Tracheal epithelial cell (primary cell): ENCODE measurements at places on chromosomes 2 and 18. TPM values are rescaled to one million over a fixed set of nuclear protein-coding genes. Genes with fewer than 3 reads are reported as not detected.

The FAM110C gene
- total RNA-seq = 12.6 and 21.4 TPM in 2 replicates

The GRP gene
- total RNA-seq = not detected in 2 replicates

The TBR1 gene
- not detected in 2 replicates for total RNA-seq

The ERBB4 gene
- under 0.01 and 0.24 TPM in 2 replicates for total RNA-seq

The CYRIA gene
- 2.1 and 4.3 TPM in 2 replicates for total RNA-seq

The BZW1 gene
- 542 and 845 TPM in 2 replicates for total RNA-seq

The RAB6C gene
- total RNA-seq = not detected in 2 replicates
